Cortex of kidney (tissue), 1 donor: ENCODE measurements at places on chromosomes 2 and 18.

GRCh38 chr2:237724811-237725478 lies 73.6 kb upstream of the RBM44 start:
- no peak for DNase-seq

GRCh38 chr2:27042159-27042661 lies 9.3 kb upstream of the AGBL5 start:
- no peak for DNase-seq

GRCh38 chr18:36035253-36035652 lies 32.1 kb downstream of the RPRD1A start:
- no peak for DNase-seq

- DNase-seq = no peak
Observed at GRCh38 chr2:238868067-238868524, 20.2 kb downstream of the TWIST2 start.

GRCh38 chr2:55063713-55064323 lies 13.6 kb upstream of the RTN4 start:
- DNase-seq = no peak

DNA sequence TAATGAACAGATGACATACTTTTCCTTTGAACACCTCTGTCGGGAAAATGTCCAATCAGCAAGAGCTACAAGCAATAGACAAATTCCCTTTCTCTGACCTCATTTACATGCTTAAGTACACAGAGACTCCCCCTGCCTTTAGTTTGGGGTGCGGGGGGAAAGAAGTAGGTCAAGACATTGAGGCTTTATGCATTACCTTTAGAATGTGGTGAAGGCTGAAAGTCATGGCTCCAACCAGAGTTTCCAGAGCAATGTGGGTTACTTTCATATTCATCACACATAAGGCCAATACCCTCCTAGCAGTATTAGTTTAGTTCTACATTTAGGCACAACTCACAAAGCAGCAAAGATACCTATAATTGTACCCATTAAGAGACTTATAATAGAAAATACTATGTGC lies 808.3 kb downstream of the NRXN1 start:
- no peak for DNase-seq

GRCh38 chr18:56637176-56637575 lies 1.2 kb downstream of the TXNL1 start:
- no peak for DNase-seq

DNA sequence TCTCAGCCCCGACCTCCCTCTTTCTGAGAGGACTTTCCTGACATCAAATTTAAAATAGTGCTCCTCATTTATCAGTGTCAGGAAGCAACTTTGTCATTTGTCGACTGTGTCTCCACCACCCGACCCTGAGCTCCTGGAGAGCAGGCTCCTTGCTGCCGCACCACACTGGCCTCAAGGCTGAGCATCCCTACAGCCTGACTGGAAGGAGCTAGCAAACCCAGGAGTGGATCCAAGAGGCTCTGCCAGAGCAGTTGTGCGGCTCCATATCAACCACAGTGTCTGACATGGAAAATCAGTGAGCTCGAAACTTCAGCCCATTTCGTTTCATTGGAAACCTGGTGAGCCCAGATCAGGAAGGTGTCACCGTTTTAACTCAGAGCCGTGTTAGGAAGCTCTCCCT lies 125.2 kb downstream of the PTGR3 start:
- no peak for DNase-seq

- no peak for DNase-seq
Observed at GRCh38 chr2:240437861-240438809, 2.7 kb downstream of the GPC1 start.

- no peak for DNase-seq
Observed at GRCh38 chr18:11149441-11150270, at the start of gene PIEZO2. PIEZO2 (minus strand) TSS chr18:11149569; CDS start chr18:11148588, 981 bp downstream.

DNA sequence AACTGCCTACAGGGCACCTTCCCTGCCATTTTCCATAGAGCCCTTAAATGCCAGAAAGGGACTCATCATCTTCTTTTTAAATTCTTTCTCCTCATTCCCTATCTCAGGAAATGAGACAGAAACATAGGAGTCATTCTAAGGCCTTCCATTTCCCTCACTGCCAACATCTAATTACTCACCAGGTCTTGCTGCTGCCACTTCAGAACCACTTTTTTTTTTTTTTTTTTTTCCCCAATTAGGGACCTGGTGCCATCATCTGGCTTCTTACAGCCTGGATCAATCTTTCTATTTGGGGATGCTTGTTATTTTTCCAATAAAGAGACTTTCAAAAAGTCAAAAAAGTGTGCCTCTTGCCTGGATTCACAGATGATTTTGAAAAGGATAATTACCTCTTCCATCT lies 373.4 kb downstream of the LPIN1 start:
- no peak for DNase-seq

DNA sequence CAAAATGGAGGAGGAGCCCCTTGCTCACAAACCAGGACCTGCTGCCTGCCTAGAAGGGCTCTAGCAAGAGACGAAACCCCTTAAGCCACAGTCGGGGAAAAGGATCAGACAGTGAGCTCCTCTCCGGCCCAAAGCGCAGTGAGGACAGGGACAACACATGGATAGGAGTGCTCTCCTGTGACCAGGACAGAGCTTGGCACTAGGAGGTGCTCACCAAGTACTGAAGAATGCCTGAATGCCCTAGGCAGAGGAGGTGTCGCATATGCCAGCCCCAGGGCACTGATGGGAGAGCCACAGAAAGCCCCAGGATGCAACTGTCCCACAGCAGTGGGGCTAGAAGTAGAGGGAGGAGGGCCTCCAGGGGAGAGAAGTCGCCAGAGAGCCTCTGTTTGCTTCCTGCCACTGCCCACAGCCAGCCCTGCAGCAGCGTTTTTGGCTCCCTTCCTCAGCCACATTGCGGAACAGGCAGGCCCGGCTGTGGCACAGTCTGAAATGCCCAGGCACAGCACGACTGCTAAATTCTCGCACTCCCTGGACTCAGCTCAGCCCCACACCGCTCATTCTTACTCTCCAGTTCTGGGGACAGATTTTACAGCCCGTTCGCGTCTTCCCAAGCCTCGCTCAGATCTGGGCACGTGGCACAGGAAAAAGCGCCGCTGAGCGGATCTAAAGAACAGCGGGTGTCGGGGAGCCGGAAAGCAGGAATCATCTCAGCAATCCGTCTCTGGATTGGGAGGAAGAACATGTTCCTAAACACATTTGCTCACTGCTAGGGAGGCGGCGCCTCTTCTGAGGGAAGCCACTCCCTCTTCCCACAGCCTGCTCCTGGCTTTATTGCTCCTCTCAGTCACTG lies 98.7 kb upstream of the POU3F3 start:
- DNase-seq = no peak

GRCh38 chr18:36718705-36719328 lies 110.0 kb downstream of the TPGS2 start:
- DNase-seq = no peak

DNA sequence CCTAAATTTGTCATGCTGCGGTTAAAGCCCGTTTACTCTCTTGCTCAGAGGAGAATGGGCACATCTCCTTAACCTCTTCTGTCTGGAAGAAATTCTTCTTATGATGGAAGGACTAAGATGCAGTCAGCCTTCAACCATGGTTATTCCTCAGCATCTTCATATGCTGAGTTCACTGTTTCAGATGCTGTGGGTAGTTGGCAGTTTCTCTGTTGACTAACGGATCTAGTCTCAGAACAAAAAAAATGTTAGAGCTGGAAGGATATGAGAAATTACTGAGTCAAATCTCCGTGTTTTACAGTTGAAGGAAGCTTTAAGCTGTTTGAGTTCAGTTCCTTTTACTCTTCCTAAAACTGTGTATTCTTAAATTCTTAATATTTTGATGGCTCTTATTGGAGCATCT lies 43.6 kb upstream of the PGAP1 start:
- no peak for DNase-seq

GRCh38 chr2:218437969-218438368 lies 19.0 kb downstream of the VIL1 start:
- no peak for DNase-seq

DNA sequence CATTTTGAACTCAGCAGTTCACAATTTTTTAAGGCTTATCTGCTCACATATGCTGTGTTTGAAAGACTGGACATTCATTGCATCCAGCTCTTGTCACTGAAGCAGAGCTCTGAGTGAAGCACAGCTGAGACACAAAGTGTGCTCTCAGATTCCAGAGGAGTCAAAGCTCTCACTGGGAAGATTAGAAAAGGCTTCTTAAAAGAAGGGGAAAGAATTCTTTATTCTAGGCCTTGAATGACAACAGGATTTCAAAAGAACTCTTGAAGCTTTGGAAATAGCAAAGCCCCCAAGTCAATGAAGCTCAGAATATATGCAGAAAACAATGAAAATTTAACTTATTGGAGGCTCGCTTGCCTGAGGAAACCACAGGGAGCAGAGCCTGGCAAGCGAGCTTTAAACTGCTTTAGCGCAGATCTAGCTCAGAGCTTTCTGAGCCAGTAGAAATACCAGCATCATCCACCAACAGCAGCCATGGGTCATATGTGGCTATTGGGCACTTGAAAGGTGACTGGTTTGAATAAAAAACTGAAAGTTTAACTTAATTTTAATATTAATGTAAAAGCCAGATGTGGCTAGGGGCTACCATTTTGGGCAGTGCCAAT lies 369.7 kb downstream of the OSR1 start:
- no peak for DNase-seq

DNA sequence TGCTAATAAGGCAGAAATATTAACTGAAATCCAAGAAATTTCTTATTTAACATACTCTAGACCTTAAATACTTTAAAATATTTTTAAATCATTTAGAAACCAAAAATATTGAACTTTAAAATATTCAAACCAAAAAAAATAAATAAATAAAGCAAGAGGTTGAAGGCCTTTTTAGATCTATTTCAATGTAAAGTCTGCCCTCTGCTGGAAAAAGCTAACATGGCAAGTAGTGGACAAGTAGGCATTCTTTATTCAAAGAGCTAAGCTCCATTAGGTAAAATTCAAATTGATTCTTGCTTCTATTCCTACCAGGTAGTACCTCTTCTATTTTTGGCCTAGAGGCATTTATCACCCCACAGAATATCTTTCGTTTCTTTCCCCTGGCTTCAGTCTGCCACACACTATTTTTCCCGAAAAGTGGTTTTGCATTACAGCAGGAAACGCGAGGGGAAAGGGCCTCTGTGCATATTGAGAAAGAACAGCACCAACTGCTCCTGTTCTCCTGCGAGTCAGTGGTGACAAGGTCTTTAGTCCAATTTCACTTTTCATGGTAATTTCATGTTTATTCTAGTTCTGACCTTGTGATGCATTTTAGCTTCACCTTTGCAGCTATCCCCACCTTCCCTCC lies 20.4 kb downstream of the IFIH1 start:
- DNase-seq = no peak

DNA sequence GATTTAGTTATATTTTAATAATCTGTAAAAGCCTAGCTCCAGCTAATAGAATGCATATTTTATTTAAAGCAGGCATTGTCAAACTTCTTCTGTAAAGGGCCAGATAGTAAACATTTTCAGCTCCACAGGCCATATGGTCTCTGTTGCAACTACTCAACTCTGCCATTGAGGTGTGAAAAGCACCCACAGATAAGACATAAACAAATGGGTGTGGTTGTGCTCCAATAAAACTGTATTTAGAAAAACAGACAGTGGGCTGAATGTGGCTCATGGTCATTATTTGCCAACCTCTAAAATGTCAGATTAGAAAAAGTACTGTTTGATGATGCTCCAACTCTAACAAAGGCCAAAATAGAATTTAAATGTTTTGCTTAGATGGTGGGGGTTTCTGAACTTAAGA lies 519.9 kb downstream of the RNF144A start:
- no peak for DNase-seq

DNA sequence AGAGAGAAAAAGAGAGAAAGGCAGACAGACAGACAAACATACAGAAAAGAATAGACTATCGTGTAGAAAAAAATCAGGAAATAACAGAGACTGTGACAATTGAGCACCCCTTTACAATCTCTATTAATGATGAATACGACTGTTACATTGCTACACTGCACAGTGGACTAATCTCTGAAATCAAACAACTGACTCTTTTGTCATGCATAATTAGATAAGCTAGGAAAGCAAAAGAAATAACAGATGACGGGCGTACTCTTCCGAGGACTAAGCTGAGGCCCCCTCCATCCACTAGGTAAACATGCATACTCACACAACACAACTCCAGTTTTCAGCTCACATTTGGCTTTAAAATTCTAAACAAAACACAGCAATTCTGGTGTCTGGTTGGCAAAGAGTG lies 267.0 kb downstream of the NOL4 start:
- DNase-seq = no peak

DNA sequence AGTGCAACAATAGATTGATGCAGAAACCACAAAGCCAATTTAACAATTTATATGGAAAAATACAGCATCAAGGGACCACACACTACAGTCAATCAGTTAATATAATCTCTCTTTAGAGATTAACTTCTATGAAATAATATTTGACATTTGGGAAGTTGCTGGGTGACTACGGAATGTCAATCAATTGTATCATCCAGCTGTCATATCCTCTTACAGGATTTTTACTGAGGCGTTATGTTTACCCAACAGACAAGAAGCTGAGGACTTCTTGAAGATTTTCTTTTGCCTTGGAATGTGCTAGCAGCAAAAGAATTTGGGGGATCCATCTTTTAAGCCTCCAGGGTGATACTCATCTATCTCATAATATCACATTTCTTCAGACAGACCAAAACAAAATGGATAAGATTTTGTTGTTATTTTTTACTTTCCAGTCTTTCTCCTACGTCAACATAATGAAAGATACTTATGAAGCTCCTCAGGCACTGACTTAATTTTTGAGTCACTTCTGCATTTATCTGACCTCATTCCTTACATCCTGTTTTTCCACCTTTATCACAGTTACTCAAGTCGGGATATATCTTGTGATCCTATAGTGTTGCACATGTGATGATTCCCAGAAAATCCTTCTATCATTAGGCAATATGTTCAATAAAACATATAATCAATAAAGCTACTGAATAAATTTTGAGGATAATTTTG lies 227.2 kb upstream of the SPHKAP start:
- DNase-seq = no peak

GRCh38 chr2:227466887-227467600 lies 4.9 kb upstream of the AGFG1 start:
- no peak for DNase-seq

GRCh38 chr18:60018618-60019462 lies 119.0 kb downstream of the PMAIP1 start:
- no peak for DNase-seq

GRCh38 chr2:232773815-232774214 lies 2.5 kb downstream of the KCNJ13 start:
- no peak for DNase-seq

DNA sequence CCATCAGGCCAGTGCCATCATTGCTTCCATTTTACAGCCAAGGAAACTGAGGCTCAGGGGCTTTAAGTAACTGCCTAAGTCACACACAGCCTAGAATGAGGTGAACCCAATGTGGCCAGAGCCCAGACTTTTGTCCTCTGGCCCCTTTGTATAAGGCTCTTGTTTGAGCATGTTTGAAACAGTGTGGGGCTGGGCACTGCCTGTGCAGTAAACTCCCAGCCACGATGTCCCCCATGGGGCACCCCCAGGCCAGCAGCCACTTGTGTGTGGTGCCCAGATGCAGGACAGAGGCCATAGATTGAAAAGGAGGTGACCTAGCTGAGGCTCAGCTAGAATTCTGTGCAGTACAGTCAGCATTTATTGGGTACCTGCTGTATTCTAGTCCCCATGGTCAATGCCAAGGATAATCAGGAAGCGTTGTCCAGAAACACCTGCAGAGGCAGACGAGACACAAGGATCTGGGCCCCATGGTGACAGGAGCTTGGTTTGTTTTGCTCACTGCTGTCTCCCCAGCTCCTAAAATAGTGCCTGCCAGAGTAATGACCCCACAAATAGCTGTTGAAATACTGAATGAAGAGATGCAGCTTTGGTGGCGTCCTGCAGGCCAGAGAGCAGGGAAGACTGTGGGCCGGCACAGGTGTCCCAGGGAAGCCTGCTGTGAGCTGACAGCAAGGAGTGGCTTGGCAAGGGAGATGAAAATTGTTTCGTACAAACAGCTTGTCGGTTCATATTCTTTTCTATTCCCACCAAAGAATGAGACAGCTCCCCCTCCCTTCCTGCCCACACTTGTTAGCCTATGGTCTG lies 160.7 kb downstream of the LDLRAD4 start:
- DNase-seq = no peak
